Astrocyte (in vitro differentiated cells and primary cell): ENCODE measurements at places on chromosomes 13 and 19.

- peak overlapping the region; percentile 52 for H3K27ac ChIP-seq
- H3K4me1 ChIP-seq = peaks cover 17% of the 10 kb centered on the region
- no peak overlapping the region for H3K4me3 ChIP-seq
These were observed 424.1 kb upstream of the DACH1 start for GRCh38 chr13:72290962-72291681.

- peak; percentile 80 for DNase-seq
- peaks cover 60% of the 10 kb centered on the region for H3K4me1 ChIP-seq
- H3K27ac ChIP-seq = peak overlapping the region; percentile 100
- H3K27me3 ChIP-seq = no peaks in the 10 kb centered on the region
- peaks cover 20% of the 10 kb centered on the region for H3K36me3 ChIP-seq
- H3K4me3 ChIP-seq = no peak overlapping the region
These were observed 11.8 kb downstream of the CCDC97 start for GRCh38 chr19:41321600-41322270.

- H3K4me3 ChIP-seq = no peak overlapping the region
- no peaks in the 10 kb centered on the region for H3K36me3 ChIP-seq
- no peaks in the 10 kb centered on the region for H3K4me1 ChIP-seq
These were observed 110.3 kb upstream of the VSTM2B start for GRCh38 chr19:29415507-29415906.

GRCh38 chr13:49635599-49636433, 7.5 kb downstream of the ARL11 start:
- H3K4me1 ChIP-seq = no peaks in the 10 kb centered on the region
- no peak overlapping the region for H3K4me3 ChIP-seq
- no peaks in the 10 kb centered on the region for H3K27me3 ChIP-seq

GRCh38 chr19:44608391-44608821, 5.0 kb upstream of the IGSF23 start:
- H3K27me3 ChIP-seq = no peaks in the 10 kb centered on the region
- DNase-seq = peak; percentile 9
- no peak overlapping the region for H3K4me3 ChIP-seq
- peak overlapping the region; percentile 27 for H3K27ac ChIP-seq
- H3K36me3 ChIP-seq = no peaks in the 10 kb centered on the region

DNA sequence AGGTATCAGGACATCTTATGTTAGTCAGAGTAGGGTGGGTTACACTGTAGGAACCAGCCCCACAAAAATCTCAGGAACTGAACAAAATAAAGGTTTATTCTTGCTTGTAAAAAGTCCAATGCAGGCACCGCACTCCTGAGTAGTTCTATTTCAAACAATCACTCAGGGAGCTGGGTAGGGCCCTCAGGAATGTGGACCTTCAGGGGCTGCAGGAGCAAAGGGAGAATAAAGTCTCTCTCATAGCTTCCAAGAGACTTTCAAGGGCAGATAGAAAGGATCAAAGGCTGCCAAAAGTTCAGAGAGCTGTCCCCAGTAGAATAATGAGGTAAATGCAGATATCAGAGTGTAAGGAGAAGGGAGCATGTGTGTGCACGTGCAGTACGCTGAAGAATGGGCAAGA, 49.4 kb downstream of the RUBCNL start:
- peaks cover 26% of the 10 kb centered on the region for H3K4me1 ChIP-seq
- peaks cover 55% of the 10 kb centered on the region for H3K27me3 ChIP-seq
- H3K36me3 ChIP-seq = no peaks in the 10 kb centered on the region

GRCh38 chr13:38044067-38044466, 174.5 kb upstream of the TRPC4 start:
- H3K36me3 ChIP-seq = no peaks in the 10 kb centered on the region
- H3K27me3 ChIP-seq = no peaks in the 10 kb centered on the region
- H3K4me1 ChIP-seq = no peaks in the 10 kb centered on the region
- H3K27ac ChIP-seq = no peak overlapping the region
- DNase-seq = no peak
- H3K4me3 ChIP-seq = no peak overlapping the region
